ENCODE measurements at places on chromosomes 12 and 14. TPM values are rescaled to one million over a fixed set of nuclear protein-coding genes. Genes with fewer than 3 reads are reported as not detected.

C12orf54 gene
- 1.5 TPM for total RNA-seq

RNASE7 gene
- total RNA-seq, result 0.94 TPM

MYBPC1 gene
- 1.6 TPM for total RNA-seq

POTEG gene
- not detected for total RNA-seq

BIN2 gene
- 5.0 TPM for total RNA-seq

SRGAP1 gene
- total RNA-seq, result 15.8 TPM

ABCC9 gene
- total RNA-seq, result 22.1 TPM

NID2 gene
- 23.5 TPM for total RNA-seq

STAC3 gene
- total RNA-seq, result 3.0 TPM

GSC gene
- not detected for total RNA-seq

MYF5 gene
- total RNA-seq, result not detected

TAS2R42 gene
- not detected for total RNA-seq

- DNase-seq, result no peak
Observed at GRCh38 chr14:100422556-100423316, 99.6 kb downstream of the SLC25A47 start.

DNA sequence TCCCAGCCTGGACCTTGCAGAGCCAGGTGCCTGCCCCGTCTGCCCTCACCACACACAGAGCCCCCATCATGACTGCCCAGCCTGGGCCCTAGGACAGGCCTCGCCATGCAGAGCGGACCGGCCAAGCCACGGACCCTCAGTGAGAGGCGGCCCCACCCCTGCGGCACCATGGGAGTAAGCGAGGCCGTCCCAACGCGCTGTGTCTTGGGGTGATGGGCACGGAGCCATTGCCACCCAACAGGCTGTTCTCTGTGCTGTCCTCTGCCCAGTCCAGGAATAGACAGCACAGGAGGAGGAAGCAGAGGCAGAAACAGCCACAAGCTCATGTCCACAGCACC is 39.2 kb downstream of the GALNT9 start:
- no peak for DNase-seq

DNA sequence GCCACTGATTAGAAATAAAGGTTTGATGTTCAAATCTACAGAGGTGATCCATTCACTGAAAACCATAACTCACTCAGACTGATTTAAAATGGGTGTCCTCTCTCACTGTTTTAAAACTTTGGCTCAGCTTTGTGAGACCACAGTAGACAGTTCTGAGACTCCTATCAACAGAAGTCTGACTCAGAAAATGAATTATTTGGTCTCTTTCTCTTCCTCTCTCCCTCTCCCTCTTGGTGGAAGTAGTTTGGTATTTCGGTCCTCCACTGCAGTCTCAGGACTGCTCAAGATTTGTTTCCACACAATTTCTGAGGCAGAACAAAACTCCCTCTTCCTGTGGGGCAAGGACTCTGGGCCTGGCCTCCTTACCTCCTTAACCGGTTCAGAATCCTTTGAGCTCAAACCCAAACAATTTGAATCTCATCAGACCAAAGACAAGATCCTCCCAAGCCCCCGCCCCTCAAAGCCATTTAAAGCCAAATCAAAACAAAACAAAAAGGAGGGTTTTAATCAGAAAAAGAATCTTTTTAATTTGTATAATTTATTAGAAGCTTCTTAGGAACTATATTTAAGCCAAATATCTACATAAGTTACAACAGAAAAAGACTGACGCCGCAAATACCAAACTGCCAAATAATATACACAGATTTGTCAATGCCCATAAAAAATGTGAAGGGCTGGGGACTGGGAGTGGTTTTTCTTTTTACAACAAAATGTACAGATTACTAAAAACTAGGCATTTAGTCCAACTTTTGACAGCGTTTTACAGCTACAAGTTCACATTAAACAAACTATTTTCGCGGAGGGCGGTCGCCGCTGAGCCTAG is 3.9 kb downstream of the NKX2-1 start:
- no peak for DNase-seq

DNA sequence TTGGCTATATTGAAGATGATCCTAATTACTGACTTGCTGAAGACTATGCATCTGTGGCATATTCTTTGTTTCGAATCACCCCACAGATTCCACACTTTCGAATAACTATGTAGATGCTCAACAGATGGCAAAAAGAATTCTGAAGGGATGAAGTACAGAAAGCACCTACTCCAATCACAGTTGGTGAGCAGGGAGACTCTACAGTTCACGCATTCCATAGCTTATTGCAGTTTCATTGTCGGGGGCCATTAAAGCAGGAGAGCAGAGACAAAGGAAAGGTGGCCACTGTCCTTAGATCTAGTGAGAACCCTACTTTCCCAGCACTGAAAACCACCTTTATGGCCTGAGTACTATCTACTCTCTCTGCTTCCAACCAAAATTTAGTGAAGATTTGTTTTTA is 191.9 kb downstream of the STXBP6 start:
- DNase-seq, result no peak

GRCh38 chr12:53071591-53072551 is 7.3 kb downstream of the SPRYD3 start:
- peak; percentile 88 for DNase-seq

DNA sequence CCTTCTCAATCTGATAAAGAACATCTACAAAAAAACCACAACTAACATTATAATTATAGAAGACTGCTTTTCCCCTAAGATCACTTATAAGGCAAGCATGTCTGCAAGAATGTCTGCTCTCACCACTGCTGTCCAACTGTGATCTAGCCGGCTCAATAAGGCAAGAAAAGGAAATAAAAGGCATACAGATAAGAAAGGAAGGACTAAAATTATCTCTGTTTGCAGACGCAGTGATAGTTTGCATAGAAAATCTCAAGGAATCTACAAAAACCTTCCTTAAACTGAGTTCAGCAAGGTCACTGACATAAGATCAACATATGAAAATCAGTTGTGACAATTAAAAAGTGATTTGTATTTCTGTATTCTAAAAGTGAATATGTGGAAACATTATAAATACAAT is 138.0 kb upstream of the EGLN3 start:
- no peak for DNase-seq

DNA sequence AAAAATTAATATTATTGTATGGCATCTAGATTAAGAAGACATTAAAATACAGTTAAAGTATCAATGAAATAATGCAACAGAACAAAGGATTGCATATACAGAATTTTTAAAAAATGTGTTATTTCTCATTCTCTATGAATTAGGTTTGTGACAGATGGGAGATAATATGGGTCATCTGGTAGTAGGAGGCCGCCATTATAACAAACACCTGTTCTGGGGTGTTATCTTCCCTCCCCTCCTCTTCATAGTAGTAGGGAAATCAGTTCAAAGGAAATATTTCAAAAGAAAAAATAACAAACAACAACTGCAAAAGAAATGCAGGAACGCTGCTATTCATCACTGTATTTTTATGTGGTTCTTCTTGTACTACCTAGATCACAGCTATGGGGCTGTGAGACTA is 187.0 kb upstream of the ATP2B1 start:
- no peak for DNase-seq

DNA sequence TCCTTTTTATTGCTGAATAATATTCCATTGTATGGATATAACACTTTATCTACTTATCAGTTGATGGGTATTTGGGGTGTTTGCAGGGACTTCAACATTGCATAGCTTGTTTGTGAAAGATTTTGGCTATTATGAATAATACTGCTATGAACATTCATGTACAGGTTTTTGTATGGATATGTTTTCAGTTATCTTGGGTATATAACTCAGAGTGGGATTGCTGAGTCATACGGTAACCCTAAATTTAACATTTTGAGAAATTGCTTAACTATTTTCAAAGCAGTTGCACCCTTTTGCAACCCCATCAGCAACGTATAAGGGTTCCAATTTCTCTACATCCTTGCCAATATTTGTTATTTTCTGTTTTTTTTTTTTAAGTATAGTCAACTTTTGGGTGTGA is 27.3 kb upstream of the HELB start:
- DNase-seq, result no peak

DNA sequence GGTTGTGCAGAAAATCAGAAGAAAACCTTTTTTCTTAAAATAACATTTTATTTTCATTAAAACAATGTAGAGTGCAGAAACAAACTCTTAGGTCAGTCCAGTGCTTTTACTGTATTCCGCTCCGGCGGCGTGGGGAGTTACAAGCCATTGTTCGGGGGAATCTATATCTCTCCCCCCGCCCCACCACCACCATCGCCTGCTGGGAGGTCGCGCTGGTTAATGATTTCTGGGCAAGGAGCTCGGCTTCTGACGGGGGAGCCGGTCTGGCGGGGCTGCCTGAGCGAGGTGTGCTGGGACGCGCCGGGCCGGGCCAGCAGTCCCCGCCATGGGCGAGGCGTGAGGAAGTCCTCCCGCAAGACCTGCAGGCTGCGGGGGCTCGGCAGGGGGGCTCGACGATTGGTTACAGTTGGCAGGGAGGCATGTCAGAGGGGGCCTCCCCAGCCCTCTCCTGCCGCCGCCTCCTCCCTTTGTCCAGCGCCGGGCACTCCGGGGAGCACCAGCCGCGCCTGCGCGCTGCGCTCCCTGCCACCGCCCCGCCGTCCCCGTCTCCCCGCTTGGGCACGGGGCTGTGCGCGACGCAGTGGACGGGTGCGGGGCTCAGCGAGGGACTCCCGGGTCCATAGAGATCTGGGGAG is 1.0 kb upstream of the DUSP6 start:
- DNase-seq, result peak; percentile 80

GRCh38 chr12:104276273-104277131 is 27.0 kb upstream of the EID3 start:
- DNase-seq, result no peak

DNA sequence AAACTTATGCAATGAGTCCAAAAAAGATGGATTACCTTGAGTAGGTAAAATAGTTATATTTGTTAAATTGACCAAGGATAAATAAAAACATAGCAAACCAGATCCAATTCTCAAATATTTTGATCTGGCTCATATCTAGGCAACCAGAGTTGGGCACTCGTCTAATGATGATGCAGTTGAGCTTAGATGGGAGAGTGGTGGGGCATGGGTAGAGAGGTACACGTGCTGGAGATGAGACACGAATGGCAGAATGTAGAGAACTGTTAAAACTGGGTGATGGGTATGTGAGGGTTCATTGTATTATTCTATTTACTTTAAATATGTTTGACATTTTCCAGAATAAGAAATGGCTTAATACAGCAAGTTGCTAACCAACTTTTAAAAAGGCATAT is 7.6 kb upstream of the RNF34 start:
- DNase-seq, result no peak

DNA sequence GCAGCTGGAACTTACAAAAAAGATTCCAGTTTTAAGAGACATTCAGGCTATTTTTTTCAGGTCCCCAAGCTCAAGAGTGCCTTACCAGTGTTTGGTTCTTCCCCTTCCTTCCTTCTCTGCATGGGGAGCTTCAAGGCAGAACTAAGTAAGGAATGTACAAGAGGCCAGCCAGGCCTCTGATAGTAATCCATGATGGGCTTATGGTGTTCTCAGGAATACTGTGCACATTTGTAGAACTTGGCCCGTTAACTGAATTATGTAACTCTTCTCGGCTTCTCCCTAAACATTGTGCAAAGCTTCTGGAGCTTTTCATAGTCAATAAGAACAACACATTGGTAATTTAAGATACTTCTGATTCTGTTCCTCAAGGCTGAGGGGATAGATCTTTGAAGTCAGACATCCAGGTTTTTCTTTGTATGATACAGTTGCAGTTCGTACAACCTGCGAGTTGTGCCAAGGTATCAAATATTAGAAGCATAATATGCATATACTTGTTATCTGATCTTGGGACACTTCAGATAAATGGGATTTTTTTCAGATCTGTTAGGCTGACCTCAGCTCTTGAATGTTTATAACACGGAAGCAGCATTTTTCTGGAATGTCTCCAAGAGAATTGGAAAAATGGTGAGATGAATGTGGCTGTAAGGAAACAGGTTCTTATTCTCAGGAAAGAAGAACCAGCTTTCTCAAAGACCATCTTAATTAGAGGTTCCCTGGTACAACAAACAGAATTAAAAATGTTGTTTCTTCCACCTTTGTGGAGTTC is 148.6 kb downstream of the ANO4 start:
- no peak for DNase-seq

GRCh38 chr14:31939934-31940333 is 137.2 kb upstream of the ARHGAP5 start:
- no peak for DNase-seq

- no peak for DNase-seq
Observed at GRCh38 chr12:65615118-65615517, 209.2 kb upstream of the HMGA2 start.

GRCh38 chr12:72738811-72739210 is 466.6 kb downstream of the TRHDE start:
- DNase-seq, result no peak

DNA sequence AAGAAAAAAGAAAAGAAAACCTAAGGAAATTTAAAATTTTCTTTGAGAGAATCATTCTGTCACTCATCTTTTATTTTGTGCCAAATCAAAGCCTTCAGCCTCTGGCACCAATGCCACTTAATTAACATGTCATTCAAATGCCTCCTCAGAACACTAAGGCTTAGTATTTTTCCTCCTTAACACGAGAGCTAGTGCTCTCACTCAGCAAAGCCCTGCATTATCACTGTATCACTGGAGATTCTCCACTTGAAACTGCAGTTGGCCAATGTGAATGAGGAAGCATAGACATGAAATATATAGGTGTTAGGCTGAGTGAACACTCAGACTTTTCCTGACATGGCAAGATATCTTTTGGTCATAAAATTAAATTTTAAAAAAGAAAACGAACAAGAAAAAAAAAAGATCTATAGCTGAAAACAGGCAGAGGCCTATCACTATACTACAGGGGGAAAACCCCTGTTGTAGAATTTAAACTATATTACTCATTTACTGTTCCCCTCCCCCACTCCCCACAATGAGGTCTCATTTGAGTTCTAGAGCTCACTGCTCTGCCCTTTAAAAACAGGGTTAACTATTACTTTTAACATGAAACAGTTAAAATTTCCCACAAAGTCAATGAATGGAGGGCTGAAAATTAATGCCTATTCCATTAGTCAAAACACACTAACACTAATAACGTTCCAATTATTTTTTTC is 5.1 kb downstream of the MBIP start:
- no peak for DNase-seq

- DNase-seq, result no peak
Observed at GRCh38 chr12:32183650-32184049, 77.0 kb downstream of the BICD1 start.

DNA sequence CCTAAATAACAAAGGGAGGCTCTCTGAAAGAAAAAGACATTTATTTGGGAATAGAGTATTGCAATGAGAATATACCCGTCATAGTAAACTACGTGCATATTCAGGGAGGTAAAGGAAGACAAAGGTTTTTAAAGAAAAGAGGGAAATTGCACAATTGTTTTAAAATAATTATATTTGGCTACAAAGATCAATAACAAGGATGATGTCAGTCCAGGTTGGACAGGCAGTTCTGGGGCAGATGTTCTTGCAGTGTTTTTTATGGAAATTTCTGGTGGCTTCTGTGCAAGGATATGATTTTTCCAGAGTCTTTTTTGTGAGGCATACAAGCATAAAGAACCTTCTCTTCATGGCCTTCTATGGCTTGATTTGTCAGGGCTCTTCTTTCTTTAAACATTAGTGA is 29.6 kb downstream of the HSD17B6 start:
- no peak for DNase-seq

GRCh38 chr12:53696285-53696654 is 20.4 kb upstream of the ATP5MC2 start:
- peak; percentile 75 for DNase-seq

GRCh38 chr12:29762637-29763300 is 21.0 kb downstream of the TMTC1 start:
- DNase-seq, result peak; percentile 56

GRCh38 chr12:10654003-10654402 is 19.8 kb downstream of the STYK1 start:
- DNase-seq, result no peak

- no peak for DNase-seq
Observed at GRCh38 chr14:26286081-26286912, 311.5 kb downstream of the NOVA1 start.

- DNase-seq, result no peak
Observed at GRCh38 chr14:58737511-58737910, 99.7 kb downstream of the DACT1 start.

All from ureter (tissue), 1 donor.